ENCODE measurements at places on chromosomes 2 and 18.
A peak's percentile ranks its signal among the peaks of the same experiment; 100 is the strongest.

- DNase-seq: peak; percentile 82
Observed at GRCh38 chr2:45458909-45459563, 152.0 kb downstream of the SRBD1 start.

DNA sequence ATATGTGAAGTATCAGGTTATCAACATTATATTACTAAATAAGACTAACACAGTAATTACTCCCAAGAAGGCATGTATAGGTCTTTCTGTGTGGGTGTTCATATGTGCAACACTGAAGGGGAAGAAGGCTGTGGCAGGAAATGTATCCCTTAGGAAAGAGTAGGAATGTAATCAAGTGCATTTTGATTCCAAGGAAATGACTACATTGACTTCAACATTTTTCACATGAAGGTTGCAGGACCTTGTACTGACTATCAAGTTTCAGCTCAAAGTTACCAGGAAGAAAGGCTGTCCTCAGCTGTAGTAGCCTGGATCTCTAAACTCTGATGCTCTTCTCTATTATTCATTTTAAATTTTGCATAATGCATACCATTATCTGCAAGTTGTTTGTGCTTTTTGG is 680.8 kb downstream of the NYAP2 start:
- peak; percentile 74 for DNase-seq

DNA sequence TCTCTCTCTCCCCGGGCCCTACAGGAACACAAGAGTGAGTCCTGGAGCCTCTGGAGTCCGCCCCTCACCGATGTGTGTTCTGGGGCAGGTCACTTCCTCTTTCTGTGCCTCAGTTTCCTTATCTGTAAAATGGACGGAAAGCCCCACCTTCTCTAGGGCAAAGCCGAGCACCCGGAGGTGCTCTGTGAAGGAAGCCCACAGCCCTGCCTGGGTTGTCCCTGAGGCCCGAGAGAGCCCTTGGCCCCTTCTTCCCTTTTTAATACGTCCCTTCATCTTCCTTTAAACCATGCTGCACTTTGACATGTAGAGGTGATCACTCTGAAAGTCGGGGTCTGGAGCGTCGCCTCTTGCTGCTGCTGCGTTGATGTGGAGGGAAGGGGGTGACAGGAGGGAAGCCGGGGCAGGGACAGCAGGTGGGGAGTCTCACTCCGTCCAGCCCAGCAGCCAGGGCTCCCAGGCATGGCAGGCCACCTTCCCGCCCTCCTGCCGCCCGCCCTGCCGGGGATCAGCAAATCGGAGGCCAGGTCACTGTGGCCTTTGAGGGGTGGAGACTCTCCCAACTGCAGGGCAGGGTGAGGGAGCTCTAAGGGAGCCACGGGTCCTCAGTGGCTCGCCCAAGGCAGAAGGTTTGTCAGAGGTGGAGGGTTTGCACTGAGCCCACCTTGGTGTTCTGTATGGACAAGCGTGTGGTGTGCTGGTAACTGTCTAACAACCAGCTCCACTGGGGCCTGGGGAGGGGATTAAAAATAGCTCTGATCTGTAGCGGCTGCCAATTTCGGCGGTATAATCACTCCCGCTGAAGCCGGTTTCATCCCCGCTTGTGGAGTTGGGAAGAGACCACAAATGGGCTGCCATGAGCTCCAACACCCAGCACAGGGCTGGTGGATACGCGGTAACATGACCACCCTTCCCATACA is 135.9 kb upstream of the ID2 start:
- no peak for DNase-seq

DNA sequence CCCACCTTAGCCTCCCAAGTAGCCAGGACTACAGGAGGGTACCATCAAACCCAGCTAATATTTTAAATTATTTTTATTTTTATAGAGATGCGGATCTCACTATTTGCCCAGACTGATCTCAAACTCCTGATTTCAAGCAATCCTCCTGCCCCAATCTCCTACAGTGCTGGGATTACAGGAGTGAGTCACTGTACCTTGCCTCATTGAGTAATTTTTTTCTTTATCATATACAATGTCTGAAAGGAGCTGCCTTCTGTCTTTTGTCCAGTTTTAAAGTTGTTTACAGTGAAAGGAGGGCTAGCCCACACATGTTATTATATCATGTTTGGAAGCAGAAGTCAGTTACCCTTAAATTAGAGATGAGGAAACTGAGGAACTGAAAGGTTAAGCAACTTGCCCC is 32.5 kb downstream of the PRKRA start:
- no peak for DNase-seq

- peak; percentile 15 for DNase-seq
Observed at GRCh38 chr2:158575051-158575635, 118.4 kb downstream of the PKP4 start.

DNA sequence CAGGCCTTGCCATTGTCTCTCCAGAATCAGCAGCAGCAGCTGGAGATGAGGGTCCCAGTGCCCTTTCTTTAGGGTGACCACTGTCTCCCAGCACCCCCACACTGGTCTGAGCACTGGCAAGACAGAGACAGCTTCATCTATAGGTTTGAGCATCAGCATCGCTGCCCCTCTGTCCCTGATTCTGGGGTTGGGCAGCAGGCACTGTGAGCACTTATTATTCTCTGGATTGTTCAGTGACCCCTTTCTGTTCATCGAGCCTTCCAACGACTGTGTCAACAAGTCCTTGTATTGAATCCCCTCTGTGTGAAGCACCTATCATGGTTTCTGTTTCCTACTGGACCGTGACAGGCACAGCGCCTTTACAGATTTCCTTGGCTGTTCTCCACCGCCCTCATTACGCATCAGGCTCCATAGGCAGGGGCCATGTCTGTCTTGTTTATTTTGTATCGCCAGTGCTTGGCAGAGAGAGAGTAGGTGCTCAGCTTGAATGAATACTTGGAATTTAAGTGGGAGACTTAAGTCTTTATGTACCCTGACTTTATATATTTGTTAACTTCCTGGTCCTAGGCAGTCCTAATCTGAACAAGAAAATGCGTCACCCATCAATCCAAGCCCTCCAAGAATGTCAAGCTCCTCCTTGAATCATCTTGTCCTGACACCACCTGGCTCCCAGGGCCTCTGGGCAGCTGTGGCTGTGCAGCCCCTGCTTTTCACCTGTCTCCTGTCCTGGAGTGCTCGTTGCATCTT is 11.4 kb downstream of the MALL start:
- no peak for DNase-seq

DNA sequence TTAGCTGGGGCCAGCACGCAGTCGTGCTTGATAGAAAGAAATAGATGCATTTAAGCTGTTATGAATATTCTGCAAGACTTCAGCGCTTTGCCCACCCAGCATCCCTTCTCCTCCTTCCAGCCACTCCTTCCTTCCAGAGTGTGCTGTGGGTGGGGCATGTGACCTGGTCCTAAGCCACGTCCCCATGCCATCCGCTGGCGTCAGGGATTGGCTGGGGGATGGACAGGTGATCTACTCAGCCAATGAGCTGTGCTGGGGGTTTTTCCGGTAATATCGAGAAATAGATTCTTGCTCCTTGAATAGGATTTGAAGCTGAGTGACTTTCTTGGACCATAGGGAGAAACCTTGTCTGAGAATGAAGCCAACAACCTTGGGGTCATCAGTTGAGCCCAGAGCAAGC is 4.8 kb upstream of the ZAP70 start:
- no peak for DNase-seq

DNA sequence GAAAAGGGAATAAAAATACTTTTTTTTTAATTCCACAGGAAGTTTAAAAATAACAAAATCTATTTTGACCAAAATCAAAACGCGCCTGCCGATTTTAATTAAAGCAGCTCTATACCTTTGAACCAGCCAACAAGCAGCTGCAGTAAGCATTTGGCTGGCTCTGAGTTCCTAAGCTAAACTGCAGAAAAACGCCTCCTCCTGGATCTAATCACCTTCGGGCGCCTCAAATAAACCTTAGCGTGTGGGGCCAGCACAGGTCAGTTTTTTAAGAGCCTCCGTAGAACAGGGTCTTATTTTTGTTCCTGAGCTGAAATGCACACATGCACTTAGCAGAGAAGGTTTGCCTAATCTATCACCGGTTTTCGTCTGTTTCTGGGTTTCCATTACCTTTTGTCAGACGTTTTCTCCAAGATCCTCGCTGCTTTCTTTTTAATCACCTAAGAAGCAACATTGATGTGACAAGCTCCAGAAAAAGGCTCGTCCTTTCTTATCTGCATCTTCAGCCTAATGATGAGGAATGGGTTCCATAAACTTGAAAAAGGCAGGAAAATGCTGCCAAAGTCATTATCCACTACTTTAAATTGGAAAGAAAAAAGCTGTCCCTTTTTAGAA is 64.7 kb upstream of the HNRNPA3 start:
- DNase-seq: no peak

GRCh38 chr2:237594514-237594871 is 4.0 kb upstream of the RAB17 start:
- no peak for DNase-seq

- DNase-seq: no peak
Observed at GRCh38 chr2:102142829-102143449, 393 bp downstream of the IL1R1 start.

DNA sequence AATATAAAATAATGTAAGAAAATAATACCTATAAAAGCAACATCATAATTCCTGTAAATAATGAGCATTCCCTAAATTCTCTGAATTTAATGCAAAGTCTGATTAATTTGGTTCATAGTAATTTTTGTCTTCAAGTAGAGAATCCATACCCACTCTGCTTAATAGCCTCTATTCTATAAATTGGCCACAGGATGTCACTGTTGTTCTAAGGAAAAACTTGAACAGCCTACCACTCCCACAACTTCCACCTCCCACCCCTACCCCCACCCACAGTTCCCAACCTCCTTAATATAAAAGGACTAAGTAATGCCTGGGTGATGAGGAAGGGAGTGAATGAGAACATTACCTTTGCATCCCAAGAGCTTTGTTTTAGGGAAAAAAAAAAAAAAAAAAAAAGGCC is 27.2 kb upstream of the BBS5 start:
- DNase-seq: peak; percentile 46

DNA sequence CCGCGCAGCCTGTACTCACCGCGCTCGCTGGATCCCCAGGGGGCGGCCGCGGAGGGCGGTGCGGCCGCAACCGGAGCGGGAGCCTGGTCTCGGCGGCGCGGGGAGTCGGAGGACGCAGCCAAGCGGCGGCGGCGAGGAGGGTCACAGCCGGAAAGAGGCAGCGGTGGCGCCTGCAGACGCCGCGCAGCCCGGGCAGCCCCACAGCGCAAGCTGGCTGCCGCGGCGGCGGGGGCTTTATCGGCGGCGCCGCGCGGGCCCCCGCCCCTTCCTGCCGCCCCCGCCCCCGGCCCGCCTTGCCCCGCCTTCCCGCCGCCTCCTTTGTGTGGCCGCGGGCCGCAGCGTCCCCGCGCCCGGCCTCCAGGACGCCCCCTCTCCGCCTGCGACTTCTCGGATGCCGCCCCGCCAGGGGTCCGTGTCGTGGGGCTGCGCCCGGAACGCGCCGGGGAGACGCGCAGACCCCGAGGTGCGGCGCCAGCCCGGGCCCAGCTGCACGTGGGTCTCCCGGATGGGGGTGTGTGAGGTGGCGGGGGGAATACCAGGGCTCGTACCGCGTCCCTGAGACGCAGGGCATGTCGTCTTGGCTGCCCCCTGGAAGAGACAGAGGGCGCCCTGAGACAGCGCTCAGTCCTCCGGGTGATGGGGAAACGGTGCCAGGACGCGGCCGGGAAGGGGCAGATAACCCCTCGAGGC is at the start of gene SERPINE2:
Gene SERPINE2 (minus strand): TSS at position 207 of the 690 bp plus-strand sequence. CDS start 37,386 bp downstream, outside the sequence.
- peak; percentile 81 for DNase-seq

DNA sequence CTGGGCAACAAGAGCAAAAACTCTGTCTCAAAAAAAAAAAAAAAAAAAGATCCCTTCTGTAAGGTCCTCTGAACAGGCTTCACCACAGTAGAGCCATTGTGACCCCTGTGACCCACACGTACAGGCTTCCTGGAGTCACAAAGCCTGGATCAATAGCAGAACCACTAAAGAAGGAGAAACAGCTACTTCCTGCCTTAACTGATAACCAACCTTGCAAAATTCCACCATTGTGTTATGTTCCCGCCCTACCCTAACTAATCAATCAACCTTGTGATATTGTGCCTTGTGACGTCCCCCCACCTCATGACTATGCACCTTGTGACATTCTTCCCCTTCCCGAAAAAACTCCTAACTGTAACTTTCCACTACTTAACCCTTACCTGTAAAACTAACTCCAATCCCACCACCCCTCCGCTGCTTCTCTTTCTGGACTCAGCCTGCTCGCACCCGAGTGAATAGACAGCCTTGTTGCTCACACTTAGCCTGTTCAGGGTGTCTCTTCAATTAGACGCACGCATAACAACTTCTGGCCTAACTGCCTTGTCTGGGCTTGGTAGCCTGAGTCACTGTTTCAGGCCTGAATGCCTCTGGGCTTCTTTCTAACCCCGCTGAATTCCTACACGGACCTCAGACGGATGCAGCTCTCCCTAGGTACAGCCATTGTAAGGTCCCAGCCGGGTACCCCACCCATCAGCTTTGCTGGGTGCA is 13.9 kb downstream of the SCYGR8 start:
- DNase-seq: no peak
